T-cell (primary cell): ENCODE measurements at places on chromosomes 2 and 18.

DNA sequence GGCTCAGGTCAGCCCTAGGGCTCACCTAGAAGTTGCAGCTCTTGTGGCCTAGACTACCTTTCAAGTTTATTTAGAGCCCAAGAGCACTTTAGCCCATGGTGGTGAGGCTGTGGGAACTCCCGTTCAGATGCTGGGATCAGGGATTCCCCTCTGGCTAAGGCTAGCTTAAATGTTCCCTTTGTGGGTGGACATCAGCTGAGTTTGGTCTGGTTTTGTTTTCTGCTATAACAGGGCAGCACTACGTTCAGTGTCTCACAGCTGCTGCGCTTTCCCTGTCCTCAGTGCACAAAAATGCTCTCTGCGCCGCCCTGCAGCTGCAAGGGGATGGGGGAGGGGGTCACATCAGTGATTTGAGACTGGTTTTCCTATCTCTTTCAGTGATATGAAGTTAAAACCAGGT is 170.5 kb upstream of the KCNJ3 start:
- no peak for DNase-seq

GRCh38 chr2:197601726-197602125 is 73.7 kb downstream of the RFTN2 start:
- DNase-seq: no peak

- DNase-seq: no peak
Observed at GRCh38 chr2:105761931-105762515, 17.3 kb downstream of the NCK2 start.

DNA sequence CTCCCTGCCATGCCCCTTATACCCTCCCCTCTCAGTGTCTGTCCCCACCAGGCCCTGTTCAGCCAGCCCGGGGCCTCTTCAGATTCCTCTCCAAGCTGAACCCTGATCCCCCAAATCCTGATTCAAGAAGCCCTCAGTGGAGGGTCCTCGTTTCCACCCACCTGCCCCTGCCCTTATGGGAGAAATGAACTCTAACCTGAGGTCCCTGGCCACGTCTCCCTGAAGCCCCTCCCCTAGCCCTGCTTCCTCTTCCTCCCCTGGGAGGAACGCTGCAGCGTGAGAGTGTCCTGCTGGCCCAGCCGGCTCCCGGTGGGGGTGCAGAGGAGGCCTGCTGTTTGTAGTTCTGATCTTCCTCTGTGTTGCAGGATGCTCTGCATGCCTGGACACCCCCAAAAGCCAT is 56.7 kb upstream of the GLI2 start:
- no peak for DNase-seq

DNA sequence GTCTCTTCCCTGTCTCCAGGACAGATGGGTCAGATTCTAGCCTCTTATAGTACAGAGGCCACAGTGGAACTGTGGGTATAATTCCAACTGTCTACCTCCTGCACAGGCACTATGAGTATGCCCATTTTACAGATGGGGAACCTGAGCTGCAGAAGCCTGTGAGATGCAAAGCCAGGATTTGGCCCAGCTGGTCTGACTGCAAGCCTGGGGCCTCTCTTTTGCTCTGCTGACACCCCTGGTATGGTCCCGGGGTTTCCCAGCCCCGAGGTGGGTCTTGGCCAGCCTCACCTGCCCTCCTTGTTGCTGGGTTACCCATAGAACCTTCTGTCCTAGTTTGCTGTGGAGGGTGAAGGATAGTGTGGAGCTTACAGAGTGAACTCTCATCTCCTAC is 9.8 kb downstream of the HS6ST1 start:
- DNase-seq: no peak

DNA sequence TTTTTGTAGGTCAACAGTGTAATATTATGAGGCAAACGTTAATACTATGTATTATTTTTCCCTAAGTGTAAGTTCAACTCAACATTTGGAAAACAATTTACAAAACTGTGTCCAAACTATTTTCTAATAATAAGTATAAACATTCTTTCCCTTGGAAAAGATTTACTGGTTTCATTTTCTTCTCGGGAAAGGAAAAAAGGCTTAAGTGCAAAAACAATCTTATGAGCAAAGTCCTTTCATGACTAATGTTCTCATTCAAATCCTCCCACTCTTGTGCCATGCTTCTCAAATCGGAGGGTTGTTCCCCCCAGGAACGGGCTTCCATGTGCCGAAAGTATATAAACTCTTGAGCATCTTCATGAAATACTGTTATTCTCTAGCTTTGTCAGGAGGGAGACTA is 19.8 kb upstream of the L3MBTL4 start:
- DNase-seq: no peak

DNA sequence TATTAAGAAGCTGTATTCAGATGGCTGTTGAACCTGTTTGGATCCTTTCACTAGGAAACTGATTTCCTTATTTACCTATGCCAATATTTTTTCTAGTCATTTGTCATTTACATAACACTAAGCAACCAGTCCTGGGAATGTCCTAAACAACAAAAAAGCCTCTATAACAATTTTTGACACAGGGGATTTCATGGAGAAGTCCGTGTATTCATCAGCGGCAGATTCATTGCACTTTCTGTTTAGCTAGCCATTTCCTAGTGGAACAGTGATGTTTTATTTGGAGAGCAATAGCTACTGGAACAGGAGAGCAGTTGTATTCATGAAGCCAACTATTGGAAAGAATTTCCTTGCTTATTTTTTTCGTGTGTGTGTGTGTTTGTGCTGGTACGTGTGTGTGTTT is 604.3 kb upstream of the POU3F3 start:
- DNase-seq: no peak
